CD4-positive, alpha-beta T cell (primary cell): ENCODE measurements at places on chromosomes 7 and 10. TPM values are rescaled to one million over a fixed set of nuclear protein-coding genes. Genes with fewer than 3 reads are reported as not detected.
A peak's percentile ranks its signal among the peaks of the same experiment; 100 is the strongest.

DNA sequence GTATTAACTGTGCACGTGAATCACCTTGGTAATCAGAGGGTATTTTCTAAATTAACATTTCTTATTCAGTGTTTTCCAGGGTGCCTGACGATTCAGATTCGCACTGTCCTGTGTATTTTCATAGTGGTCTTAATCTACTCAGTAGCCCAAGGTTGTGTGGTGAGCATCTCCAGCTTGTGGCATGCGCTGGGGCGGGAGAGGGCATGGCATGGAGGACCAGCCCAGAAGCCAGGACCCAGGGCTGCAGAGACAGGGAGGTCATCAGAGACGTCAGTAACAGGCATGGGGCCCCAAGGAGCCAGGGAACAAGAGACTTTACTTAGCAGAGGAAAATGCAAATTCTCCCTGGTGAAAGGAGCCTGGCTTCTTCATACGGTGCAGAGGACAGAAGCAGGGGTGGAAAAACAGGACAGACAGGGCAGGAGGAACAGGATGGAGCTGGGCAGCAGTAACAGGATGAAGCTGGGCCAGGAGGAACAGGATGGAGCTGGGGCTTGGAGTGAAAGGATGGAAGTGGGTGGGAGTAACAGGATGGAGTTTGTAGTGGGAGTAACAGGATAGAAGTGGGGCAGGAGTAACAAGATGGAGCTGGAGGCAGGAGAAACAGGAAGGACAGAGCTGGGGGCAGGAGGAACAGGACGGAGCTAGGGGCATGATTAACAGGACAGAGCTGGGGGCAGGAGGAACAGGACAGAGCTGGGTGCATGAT lies 110.9 kb downstream of the ADCY1 start:
- no peak for DNase-seq
- H3K27ac ChIP-seq, result no peak overlapping the region
- no peak overlapping the region for H3K4me3 ChIP-seq
- no peaks in the 10 kb centered on the region for H3K4me1 ChIP-seq

- no peak for DNase-seq
- H3K4me1 ChIP-seq, result no peaks in the 10 kb centered on the region
- peaks cover 24% of the 10 kb centered on the region for H3K27me3 ChIP-seq
- no peak overlapping the region for H3K27ac ChIP-seq
- no peaks in the 10 kb centered on the region for H3K36me3 ChIP-seq
Measured at GRCh38 chr10:48609899-48610584, 5.2 kb upstream of the ARHGAP22 start.

- peaks cover 66% of the 10 kb centered on the region for H3K4me1 ChIP-seq
- no peaks in the 10 kb centered on the region for H3K27me3 ChIP-seq
- peaks cover 45% of the 10 kb centered on the region for H3K36me3 ChIP-seq
- no peak overlapping the region for H3K27ac ChIP-seq
Measured at GRCh38 chr7:130922206-130923112, 188.5 kb upstream of the KLF14 start.

Gene SUN3
- not detected for total RNA-seq

- H3K27ac ChIP-seq, result peak overlapping the region; percentile 64
- no peaks in the 10 kb centered on the region for H3K36me3 ChIP-seq
- H3K4me3 ChIP-seq, result peak overlapping the region; percentile 2
- peaks cover 23% of the 10 kb centered on the region for H3K4me1 ChIP-seq
- DNase-seq, result no peak
Measured at GRCh38 chr10:35135861-35136260, 9.2 kb downstream of the CREM start.

DNA sequence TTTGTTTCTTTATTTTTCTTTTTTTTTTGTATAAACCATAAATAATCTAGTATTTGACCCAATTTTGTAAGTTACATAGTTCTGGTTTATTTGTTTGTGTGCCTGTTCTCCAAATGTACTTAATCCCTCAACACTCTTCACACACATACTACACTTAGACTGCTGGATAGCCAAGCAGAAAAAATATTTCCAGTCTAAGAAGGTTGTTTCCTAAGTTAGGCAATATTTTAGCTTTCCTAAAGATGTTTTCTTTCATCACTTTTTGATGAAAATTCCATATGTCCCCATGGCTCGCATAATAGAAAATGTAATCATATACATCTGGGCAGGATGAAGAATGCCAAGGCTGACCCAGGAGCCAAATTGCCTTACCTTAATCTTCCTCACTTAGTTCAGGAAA lies 105.3 kb downstream of the PPP1R3A start:
- H3K36me3 ChIP-seq, result no peaks in the 10 kb centered on the region
- H3K4me3 ChIP-seq, result no peak overlapping the region

DNA sequence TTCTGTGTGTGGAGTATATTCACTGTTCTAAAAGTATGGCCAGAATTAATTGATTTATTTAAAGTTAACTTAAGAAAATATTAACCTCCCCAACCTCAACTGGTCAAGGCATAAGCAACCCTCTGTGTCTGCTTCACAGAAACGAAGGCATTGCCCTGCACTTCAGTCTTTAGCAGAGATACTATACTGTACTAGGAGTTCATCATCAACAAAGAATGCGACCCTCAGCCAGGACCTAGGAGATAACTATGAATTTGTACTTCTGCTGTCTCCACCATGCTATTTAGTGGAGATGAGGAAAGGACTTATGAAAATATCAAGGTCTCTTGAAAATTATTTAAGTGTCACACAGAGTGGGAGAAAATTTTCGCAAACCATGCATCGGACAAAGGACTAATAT lies 35.7 kb upstream of the SEMA3D start:
- H3K4me1 ChIP-seq, result no peaks in the 10 kb centered on the region
- H3K36me3 ChIP-seq, result no peaks in the 10 kb centered on the region
- H3K4me3 ChIP-seq, result no peak overlapping the region
- H3K27ac ChIP-seq, result no peak overlapping the region
- H3K27me3 ChIP-seq, result no peaks in the 10 kb centered on the region
- no peak for DNase-seq

Gene ERVW-1
- not detected for total RNA-seq

Gene GDF2
- not detected for total RNA-seq
